NCI-H1105 treated with DMSO at 0.1 percent for 48 hours (cell line): ENCODE measurements at places on chromosomes 2 and 18.

GRCh38 chr2:167862782-167863181, 384.6 kb downstream of the STK39 start:
- DNase-seq: no peak

DNA sequence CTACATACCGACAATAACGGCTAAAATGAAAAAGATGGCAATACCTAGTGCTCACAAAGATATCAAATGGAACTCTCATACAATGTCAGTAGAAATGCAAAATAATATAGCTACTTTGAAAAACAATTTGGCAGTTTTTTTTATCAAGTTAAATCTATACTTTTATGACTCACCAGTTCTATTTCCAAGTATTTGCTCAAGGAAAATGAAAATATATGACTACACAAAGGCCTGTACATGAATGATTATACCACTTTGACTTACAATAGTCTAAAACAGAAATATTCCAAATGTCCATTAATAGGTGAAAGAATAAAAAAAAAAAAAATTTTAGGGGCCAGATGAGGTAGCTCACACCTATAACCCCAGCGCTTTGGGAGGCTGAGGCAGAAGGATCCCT, 219.8 kb downstream of the ZRANB3 start:
- DNase-seq: no peak

DNA sequence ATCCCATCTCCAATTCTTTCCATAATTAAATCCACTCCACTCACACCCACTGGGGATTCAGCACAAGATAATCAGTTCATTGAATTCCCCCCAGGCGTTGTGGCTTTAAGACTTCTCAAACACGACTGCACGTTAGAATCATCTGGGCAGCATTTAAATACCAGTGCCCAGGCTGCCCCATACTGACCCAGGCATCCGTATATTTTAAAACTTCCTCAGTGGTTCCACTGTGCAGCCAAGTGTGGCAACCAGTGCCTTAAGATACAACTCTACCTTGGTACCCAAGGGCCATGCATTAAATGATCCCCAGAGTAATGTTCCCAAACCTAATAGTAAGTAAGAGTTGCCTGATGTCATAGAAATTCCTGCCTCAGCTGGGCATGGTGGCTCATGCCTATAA, 54.3 kb upstream of the BZW1 start:
- no peak for DNase-seq

DNA sequence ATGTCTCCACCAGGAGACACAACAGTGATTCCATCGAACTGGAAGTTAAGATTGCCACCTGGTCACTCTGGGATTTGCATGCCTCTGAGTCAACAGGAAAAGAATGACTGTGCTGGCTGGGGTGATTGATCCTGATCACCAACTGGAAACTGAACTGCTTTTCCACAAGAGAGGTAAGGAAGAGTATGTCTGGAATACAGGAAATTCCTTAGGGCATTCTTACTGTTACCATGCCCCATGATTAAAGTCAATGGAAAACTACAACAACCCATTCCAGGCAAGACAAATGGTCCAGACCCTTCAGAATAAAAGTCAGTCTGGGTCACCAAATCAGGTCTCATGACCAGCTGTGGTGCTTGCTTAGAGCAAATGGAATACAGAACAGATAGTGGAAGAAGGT, 12.0 kb upstream of the DDX1 start:
- DNase-seq: no peak

GRCh38 chr2:50951437-50951836, 80.5 kb downstream of the NRXN1 start:
- no peak for DNase-seq

DNA sequence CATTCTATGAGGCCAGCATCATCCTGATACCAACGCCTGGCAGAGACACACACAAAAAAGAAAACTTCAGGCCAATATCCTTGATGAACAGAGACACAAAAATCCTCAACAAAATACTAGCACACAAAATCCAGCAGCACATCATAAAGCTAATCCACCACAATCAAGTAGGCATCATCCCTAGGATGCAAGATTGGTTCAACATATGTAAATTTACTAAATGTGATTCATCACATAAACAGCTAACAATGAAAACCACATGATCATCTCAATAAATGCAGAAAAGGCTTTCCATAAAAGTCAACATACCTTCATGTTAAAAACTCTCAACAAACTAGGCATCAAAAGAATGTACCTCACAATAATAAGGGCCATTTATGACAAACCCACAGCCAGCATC, 65.3 kb downstream of the WDPCP start:
- no peak for DNase-seq

GRCh38 chr2:162333968-162334367, 10.0 kb upstream of the GCA start:
- DNase-seq: no peak

DNA sequence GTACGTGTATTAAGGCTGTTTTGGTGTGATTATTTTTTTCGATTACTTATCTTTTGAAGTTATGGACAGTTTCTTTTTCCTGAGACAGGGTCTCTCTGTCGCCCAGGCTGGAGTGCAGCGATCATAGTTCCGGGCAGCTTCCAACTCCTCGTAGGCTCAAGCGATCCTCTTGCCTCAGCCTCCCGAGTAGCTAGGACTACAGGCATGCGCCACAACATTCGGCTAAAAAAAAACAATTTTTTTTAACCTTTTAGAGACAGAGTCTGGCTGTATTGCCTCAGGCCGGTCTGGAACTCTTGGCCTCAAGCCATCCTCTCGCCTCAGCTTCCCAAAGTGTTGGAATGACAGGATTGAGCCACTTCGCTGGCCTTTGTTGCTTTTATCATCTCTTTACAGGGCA, 945 bp downstream of the HAT1 start:
- no peak for DNase-seq
